SJCRH30 (cell line): ENCODE measurements at places on chromosomes 1 and 21. TPM values are rescaled to one million over a fixed set of nuclear protein-coding genes. Genes with fewer than 3 reads are reported as not detected.

DNA sequence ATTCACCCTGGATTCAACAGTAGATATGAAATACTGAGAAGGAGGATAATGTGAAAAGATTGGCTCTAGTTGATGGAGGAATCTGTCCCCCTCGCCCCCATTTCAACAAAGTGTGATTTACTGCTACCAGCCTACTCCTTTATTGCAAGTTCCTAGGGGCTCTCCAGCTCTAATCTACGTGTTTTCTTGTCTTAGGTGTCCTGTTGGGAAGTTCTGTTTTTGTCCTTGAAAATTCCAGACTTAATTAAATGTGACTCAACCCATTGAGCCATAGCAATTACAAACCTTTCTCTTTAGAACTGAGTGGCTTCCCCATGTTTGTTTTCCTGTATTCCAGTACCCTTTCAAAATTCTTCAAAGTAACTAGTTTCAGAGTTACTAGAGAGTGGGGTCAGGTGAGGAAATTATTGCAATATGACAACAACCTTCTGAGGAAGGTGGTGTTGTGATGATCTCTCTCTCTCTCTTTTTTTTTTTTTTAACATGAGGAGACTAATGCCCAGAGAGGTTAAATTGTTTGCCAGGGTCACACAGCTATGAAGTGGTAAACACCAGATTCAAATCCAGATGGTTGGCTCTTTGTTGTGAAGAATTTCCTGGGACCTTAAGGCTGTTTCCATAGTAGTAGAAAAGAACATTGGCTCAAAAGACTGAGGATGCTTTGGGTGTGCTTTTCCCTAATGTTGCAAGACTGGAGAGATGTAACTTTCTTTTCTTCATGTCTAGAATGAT is 3.5 kb downstream of the RGL1 start:
- no peak for DNase-seq

- no peak for DNase-seq
Observed at GRCh38 chr1:162128693-162129356, 59.3 kb downstream of the NOS1AP start.

GRCh38 chr1:168386492-168386891 is 105.8 kb downstream of the TBX19 start:
- DNase-seq: no peak

DNA sequence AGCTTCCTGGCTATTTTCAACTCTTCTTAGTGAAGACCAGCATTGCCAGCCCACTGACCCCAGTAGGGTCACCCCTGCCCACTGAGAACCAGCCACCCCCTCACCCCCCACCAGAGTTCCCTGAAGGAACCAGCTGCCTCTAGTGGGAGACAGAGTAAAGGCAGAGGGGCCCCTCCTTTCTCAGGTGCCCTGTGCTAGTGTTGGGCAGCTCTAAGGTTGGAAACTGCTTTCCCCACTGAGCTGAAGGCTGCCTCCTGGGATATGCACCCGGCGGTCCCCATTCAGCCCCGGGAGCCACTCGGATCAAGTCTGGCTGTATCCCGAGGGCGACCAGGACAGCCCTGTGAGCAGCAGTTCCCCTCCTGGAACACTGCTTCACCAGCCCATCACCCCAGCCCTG is 111.0 kb downstream of the PGBD5 start:
- DNase-seq: no peak

GRCh38 chr1:99749504-99750347 is 16.7 kb downstream of the FRRS1 start:
- no peak for DNase-seq

GRCh38 chr1:33181921-33182341 is at the start of gene TRIM62:
TSS of gene TRIM62 (minus strand) at chr1:33182043. CDS start at chr1:33181432, 611 bp downstream.
- peak; percentile 96 for DNase-seq

DNA sequence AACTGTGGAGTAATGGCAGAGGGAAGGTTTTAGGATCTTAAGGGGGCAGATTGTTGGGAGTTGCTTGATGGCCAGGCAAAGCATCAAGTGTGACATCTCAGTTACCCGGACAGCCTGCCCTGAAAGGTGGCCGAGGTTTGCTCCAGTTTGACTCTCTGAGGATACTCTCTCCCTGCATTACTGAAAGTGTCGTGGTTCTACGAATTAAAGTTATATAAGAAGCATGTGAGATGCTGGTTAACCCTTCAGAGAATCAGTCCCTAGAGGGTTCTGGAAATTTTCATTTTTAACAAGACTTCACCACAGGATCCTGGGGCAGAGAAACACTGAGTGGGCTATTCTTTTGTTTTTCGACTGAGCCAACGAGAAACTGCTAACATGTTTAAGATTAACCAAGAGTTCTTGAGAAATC is 689 bp upstream of the ZNF644 start:
- no peak for DNase-seq

DNA sequence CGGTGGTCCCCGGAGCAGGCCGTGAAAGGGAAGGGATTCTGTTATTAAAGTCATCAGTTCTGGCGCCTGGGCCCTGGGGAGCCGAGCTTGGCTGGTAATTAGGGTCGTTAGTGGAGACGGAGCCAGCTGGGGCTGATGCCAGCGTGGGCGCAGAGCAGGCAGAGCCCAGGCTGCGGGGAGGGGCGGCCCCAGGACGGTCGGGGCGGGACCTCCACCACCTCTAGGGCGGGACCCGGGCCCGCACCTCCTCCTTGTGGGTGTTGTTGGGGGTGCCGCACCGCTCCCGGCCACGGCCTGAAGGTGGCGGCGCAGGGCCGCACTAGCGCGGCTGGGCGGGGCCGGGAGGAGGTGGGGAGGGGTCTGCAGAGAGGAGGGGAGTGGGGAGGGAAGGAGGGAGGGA is 470.6 kb downstream of the PTPRU start:
- no peak for DNase-seq

KCNE1 gene
- 0.06 and 0.13 TPM in 2 replicates for total RNA-seq
